Esophagus squamous epithelium (tissue), 5 donors: ENCODE measurements at places on chromosomes 2 and 18. TPM values are rescaled to one million over a fixed set of nuclear protein-coding genes. Genes with fewer than 3 reads are reported as not detected.

DNA sequence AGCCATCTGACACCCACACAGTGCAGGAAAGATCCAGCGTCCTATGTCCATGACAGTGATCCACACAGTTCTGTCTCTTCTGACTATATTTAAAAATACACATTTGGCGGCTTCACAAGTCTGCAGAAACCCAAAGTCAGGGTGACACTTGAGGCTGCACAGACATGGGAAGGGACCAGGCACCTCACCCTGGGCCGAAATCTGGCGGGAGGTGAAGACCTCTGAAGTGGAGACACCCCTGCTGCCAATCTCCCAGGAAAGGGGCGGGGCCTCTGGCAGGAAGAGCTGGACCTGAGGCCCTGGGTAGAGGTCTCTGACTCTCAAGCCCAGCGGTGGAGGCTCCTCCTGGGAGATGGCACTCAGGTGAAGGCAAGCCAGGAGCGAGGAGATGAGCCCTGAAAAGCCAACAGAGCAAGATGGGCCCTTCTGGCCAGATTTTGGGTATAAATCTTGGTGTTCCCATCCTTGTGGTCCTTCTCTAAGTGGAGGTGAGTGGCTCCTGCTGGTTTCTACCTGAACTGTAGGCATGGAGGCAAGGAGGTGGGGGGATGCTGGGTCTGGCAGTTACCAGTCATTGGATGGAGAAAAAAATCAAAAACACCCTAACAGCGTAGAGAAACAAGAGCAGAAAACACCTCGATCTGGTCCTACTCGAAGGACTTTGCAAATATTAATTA, 248.4 kb downstream of the HDAC4 start:
- peaks cover 24% of the 10 kb centered on the region for H3K4me1 ChIP-seq
- peak overlapping the region; percentile 8 for H3K27ac ChIP-seq
- H3K36me3 ChIP-seq, result peaks cover 6% of the 10 kb centered on the region

GRCh38 chr2:160367887-160368286, 125.7 kb downstream of the RBMS1 start:
- peaks cover 98% of the 10 kb centered on the region for H3K4me1 ChIP-seq
- H3K36me3 ChIP-seq, result no peaks in the 10 kb centered on the region
- no peaks in the 10 kb centered on the region for H3K27me3 ChIP-seq

- H3K36me3 ChIP-seq, result no peaks in the 10 kb centered on the region
- peaks cover 39% of the 10 kb centered on the region for H3K4me1 ChIP-seq
- H3K27me3 ChIP-seq, result no peaks in the 10 kb centered on the region
- H3K27ac ChIP-seq, result peak overlapping the region; percentile 72
- DNase-seq, result no peak
Measured at GRCh38 chr18:57743008-57743407, 60.1 kb downstream of the ATP8B1 start.

GRCh38 chr2:149877913-149878312, 290.3 kb upstream of the MMADHC start:
- no peaks in the 10 kb centered on the region for H3K27me3 ChIP-seq
- DNase-seq, result no peak
- H3K4me1 ChIP-seq, result no peaks in the 10 kb centered on the region
- H3K4me3 ChIP-seq, result no peak overlapping the region

- no peaks in the 10 kb centered on the region for H3K4me1 ChIP-seq
- no peaks in the 10 kb centered on the region for H3K36me3 ChIP-seq
- no peak overlapping the region for H3K27ac ChIP-seq
- no peak for DNase-seq
- no peaks in the 10 kb centered on the region for H3K27me3 ChIP-seq
Measured at GRCh38 chr2:134739236-134739878, 20.6 kb upstream of the TMEM163 start.

DNA sequence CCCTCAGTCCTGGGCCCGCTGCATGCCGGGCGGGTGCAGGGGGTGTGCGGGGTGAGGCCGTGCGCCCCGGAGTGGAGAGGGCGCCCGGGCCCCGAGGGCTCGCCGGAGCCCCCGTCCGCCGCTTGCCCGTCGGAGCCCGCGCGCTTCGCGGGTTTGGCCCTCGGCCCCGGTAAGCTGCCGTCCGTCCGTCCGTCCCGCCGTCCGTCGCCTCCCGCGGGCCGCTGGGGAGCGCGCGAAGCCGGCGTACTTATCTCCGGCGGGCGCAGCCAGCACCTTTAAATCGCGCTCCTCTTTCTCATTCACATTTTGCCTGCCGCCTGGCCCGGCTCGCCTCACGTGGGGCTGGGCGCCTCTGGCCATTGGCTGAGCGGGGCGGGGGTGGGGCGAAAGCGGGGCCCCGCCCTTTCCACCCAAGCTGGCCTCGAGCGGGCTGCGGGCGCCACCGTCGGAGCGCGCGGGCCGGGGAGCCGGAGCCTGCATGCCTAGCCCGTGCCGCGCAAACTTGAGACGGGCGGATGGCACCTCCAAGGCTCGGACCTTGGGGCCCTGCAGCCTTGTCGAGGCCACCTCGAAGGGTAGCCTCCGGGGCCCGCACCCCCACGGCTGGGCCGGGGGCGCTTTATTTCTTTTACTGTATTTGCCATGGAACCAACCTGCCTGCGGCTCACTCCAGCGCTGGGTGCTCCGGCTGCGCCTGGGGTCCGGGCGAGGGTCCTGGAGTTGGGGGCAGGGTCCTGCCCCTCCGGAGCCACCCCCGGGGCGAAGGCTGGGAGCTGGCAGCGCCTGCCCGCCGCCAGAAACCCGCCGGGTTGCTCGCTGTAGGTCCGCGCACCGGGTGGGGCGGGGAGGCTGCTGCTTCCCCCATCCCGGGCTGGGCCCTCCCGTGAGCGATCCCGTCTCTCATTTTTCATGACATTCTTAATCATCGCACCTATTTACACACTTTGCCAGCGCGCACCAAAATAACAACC, at the start of gene GBX2:
GBX2 (minus strand) TSS at position 277 of the 971 bp plus-strand sequence. CDS start 415 bp downstream, outside the sequence.
- H3K4me1 ChIP-seq, result peaks cover 54% of the 10 kb centered on the region
- no peaks in the 10 kb centered on the region for H3K36me3 ChIP-seq
- no peak within 1 kb of the TSS for H3K27ac ChIP-seq
- no peak for DNase-seq

DNA sequence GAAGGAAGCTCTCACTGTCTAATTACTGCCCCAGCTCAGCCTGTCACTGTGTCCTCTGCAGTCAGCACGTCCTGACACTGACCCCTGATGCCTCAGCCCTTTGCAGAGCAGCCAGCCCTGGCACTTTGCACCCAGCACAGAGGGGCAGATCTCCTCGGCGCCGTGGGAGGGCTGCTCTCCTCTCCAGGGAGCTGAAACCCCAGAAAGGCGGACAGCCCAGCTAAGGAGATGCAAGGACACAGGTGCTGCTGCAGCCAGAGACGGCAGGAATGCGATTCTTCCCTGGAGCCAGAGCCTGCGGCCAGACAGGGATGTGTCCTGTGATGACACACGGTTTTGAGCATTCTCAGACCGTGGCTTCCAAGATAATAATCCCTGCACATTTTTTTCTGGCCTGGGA, 34.5 kb upstream of the SIX3 start:
- no peak overlapping the region for H3K27ac ChIP-seq
- H3K4me1 ChIP-seq, result no peaks in the 10 kb centered on the region
- H3K36me3 ChIP-seq, result no peaks in the 10 kb centered on the region
- H3K27me3 ChIP-seq, result no peaks in the 10 kb centered on the region

DNA sequence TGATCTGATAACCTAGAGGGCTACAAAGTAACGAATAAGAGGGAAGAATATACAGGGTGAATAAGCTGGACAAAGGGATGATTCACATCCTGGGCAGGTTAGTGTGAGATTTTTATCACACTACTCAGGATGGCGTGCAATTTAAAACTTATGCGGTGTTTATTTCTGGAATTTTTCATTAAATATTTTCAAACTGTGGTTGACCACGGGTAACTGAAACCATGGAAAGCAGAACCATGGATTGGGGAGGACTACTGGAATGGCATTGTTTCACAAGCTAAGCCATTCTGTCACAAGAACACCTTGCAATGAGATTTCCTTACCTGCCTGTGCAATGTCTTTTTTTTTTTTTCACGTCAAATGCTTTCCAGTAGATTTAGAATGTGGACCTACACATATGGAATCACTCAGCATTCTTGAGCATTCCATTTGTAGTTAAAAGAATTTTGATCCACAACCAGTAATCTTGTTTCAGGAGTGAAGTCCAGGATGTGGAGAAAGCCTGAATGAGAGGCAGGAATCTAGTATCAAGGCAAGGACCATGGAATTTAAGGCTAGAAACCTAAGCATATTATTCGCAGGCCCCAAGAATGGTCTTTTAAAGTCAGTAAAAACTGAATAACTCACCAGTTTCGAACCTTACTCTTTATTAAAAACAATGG, 8.0 kb upstream of the CDK15 start:
- DNase-seq, result no peak
- H3K27me3 ChIP-seq, result no peaks in the 10 kb centered on the region
- H3K4me1 ChIP-seq, result no peaks in the 10 kb centered on the region
- H3K36me3 ChIP-seq, result no peaks in the 10 kb centered on the region
- H3K4me3 ChIP-seq, result no peak overlapping the region

DNA sequence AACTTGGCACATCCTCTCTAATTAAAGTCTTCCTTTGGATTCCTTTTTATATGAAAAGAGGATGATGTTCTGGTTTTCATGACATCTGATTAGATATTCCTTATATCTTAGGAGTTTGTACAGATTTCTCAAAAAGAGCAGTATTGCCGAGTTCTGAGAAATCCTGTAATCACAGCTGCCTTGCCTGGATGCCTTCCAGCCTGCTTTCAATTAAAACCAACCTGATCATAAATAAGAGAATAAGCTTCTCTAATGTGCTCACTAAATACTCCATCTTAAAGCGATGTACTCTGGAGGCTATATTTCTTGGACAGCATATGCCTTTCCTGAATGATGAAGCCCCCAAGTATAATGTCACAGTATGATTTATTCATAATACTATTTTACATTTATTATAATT, 1203.8 kb upstream of the PIK3C3 start:
- no peak for DNase-seq

- no peaks in the 10 kb centered on the region for H3K4me1 ChIP-seq
- no peaks in the 10 kb centered on the region for H3K36me3 ChIP-seq
- no peak for DNase-seq
Measured at GRCh38 chr18:32583431-32583830, 112.7 kb upstream of the GAREM1 start.

DNA sequence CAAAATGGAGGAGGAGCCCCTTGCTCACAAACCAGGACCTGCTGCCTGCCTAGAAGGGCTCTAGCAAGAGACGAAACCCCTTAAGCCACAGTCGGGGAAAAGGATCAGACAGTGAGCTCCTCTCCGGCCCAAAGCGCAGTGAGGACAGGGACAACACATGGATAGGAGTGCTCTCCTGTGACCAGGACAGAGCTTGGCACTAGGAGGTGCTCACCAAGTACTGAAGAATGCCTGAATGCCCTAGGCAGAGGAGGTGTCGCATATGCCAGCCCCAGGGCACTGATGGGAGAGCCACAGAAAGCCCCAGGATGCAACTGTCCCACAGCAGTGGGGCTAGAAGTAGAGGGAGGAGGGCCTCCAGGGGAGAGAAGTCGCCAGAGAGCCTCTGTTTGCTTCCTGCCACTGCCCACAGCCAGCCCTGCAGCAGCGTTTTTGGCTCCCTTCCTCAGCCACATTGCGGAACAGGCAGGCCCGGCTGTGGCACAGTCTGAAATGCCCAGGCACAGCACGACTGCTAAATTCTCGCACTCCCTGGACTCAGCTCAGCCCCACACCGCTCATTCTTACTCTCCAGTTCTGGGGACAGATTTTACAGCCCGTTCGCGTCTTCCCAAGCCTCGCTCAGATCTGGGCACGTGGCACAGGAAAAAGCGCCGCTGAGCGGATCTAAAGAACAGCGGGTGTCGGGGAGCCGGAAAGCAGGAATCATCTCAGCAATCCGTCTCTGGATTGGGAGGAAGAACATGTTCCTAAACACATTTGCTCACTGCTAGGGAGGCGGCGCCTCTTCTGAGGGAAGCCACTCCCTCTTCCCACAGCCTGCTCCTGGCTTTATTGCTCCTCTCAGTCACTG, 98.7 kb upstream of the POU3F3 start:
- no peak for DNase-seq
- H3K27me3 ChIP-seq, result no peaks in the 10 kb centered on the region
- H3K4me1 ChIP-seq, result no peaks in the 10 kb centered on the region
- no peak overlapping the region for H3K27ac ChIP-seq

GRCh38 chr2:170937709-170938379, 8.8 kb downstream of the GORASP2 start:
- no peaks in the 10 kb centered on the region for H3K27me3 ChIP-seq
- peaks cover 29% of the 10 kb centered on the region for H3K4me1 ChIP-seq
- H3K4me3 ChIP-seq, result no peak overlapping the region
- no peak overlapping the region for H3K27ac ChIP-seq

DNA sequence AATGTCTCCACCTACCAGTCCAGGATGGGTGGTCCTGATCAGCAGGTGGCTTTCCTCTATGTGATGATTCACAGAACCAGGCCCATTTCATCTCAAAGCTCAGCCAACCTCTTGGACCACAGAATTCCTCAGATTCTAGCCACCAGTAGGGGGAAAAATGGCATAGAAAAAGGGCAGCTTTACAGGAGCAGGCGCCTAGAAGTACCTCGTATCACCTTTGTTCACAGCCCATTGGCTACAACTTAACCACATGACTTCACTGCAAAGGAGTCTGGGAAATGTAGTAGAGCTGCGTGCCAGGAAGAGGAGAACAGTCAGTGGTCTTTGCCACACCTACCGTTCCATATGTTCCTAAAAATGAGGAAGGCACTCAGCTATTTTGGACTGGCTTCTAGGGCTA, 62.8 kb upstream of the DTNA start:
- H3K4me3 ChIP-seq, result no peak overlapping the region
- no peak for DNase-seq
- H3K4me1 ChIP-seq, result no peaks in the 10 kb centered on the region
- H3K27ac ChIP-seq, result no peak overlapping the region
- no peaks in the 10 kb centered on the region for H3K27me3 ChIP-seq

The FSHR gene
- not detected for total RNA-seq

The OTOS gene
- not detected for total RNA-seq

The TNFAIP6 gene
- total RNA-seq, result 3.3 TPM

The CNDP1 gene
- total RNA-seq, result not detected

The TLX2 gene
- not detected for total RNA-seq

The FAM110C gene
- total RNA-seq, result 41.7 TPM

The CAVIN2 gene
- total RNA-seq, result 20.5 TPM
